Muscle of back (tissue), 13 donors: ENCODE measurements at places on chromosomes 11 and 22. TPM values are rescaled to one million over a fixed set of nuclear protein-coding genes. Genes with fewer than 3 reads are reported as not detected.
A peak's percentile ranks its signal among the peaks of the same experiment; 100 is the strongest.

GRCh38 chr11:57460758-57461749 lies 726 bp downstream of the RTN4RL2 start:
- no peak for DNase-seq

DNA sequence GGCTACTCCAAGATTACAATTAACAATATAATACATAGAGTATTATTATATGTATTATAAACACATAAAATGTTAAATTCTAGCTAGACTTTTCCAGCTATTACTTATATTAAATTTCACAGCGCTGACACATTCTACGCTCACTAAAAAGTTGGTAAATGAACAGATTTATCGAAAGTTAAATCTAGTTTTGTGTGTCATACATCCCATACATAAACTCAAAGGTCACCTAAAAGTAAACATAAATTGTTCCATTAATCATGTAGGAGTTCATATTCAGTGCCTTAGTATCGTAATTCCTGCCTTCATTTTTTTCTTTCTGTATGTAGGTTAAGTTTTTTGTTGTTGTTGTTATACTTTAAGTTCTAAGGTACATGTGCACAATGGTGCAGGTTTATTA lies 10.9 kb downstream of the FNBP4 start:
- DNase-seq: no peak

DNA sequence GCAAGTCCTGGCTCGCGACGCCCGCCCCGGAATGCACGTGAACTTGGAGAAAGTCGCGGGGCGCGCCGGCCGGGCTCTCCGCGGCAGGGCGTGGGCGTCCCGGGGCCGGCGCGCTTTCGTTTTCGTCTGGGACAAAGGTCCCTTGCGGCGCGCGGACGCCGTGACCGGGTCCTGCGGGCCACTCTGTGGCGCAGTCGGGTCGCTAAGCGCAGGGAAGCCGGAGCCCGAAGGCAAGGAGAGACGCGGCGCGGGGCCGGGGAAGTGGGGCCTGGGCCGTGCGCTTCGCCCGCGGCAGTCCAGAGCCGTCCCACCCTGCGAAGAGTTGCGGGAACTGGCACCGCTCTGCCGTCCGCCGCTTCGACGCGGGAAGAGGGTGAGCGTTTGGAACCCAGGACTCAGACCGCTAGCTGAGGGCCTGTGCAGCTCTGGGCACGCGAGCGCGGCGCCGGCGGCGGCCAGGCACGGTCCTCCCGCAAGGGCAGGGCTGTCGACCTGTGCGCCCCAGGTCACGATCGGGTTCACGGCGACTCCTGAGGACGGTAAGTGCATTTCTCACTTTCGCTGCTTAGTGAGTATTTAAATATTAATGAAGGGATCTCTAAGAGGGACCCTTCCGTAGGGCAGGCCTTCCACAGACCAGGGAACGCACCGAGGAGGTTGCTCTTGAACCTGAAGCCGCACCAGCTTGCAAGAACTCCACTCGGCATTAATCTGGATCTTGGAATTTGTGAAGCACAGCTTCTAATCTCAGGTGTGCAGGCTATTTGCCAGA lies 78.0 kb upstream of the PPARA start:
- peak; percentile 55 for DNase-seq

GRCh38 chr22:42773167-42773566 lies 52.5 kb upstream of the A4GALT start:
- no peak for DNase-seq

The CALCA gene
- not detected for polyA plus RNA-seq

- no peak for DNase-seq
These were observed 42.1 kb upstream of the CSNK2A3 start for GRCh38 chr11:11395126-11395525.

DNA sequence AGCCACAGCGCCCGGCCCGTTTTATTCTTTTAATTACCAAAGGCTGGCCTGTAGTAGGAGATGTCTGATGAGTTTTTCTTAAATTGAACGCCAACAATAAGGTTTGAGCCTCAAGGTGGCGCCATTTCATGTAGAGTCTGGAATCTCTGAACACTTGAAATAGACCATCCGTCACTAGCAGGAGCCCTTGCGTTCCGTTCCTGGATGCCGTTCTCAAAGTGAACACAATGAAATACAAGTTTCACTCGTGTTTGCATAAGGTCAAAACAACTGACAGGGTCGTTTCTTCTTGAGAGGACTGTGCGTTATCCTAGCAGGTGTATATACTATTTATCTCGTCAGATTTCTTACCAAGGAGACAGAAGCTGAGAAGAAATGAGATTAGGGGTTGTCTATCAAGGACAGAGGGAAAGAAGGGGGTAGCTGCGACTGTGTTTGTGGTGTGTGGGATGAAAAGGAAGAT lies 18.7 kb upstream of the SCGB1D1 start:
- peak; percentile 66 for DNase-seq

DNA sequence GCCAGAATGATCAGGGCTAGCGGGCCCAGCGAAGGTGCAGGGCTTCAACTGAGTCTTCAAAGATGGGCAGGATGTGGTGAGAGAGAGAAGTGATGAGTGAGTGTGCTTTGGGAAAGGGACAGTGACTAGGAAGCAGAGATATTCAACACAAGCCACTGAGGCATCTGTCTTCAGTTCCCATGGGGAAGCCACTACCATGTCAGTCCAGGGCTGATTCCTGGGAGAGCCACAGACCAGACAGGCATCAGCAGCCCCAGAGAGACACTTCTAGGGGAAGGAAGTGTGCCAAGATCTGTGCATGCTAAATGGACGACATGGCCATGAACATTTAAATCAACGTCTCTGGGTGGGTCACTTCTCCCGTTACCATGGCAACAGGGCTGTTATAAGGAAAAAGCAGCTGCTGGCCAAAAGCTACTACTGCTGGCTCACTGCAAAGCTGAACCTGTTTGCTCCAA lies 28.5 kb downstream of the P4HA3 start:
- DNase-seq: peak; percentile 36

The AGBL2 gene
- 1.6 TPM for polyA plus RNA-seq

DNA sequence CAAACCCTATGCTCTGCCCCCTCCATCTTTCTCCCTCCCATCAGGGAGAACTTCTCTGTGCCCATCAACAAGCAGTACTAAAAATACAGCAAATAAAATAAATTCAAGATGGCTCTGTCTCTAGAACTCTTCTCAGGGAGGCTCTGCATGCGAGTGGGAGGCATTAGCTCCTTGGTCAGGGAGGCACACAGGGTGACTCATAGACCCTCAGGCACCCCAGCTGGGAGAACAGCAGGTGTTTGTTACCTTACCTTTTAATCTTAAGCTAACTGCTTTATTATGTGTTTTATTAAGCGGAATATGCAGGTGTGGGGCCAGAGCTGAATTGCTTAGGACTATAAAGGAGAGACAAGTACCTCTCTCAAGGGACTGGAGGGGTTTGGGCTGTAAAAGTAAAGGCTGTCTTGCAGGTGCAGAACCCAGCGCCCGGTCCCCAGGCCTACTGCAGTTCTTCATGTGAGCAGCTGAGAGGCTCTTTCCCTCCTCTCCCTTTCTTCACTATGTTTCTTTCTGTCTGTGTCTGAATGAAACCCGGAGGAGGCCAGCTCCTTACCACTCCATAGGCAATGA lies 20.8 kb downstream of the CSNK2A3 start:
- no peak for DNase-seq

The MMP13 gene
- polyA plus RNA-seq: not detected

- no peak for DNase-seq
These were observed 3.9 kb upstream of the EHF start for GRCh38 chr11:34616830-34617504.

- no peak for DNase-seq
These were observed 28.3 kb upstream of the SOX10 start for GRCh38 chr22:38012604-38013072.

DNA sequence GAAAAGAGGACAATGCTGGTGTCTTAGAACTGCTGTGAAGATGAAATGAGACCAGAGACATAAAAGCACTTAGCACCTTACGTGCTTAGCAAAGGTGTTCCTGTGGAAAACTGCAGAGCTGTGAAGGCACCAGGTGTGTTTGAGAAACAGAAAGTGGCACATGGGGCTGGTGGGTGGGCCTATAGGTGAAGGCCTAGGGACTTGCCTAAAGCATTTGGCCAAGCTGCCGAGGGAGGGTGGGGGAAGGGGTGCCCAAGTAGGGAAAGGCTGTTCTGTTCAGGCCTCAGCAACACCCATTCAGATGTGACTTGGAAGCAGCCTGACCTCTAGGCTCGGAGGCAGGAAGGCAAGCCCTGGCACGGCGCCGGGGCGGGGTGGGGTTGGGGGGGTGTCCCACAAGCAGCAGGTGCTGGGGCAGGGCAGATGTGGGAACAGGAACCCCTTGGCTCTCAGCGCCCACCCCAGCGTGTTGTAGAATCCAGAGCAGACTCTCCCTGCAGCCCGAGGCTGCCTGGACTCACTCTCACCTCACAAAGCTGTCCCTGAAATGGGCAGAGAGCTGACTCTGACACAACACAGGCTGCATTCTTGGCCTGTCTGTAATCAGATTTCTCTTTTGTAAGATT lies 366.7 kb upstream of the NARS2 start:
- no peak for DNase-seq

The SMTNL1 gene
- polyA plus RNA-seq: 222 TPM

The OR11H1 gene
- not detected for polyA plus RNA-seq

- DNase-seq: no peak
These were observed 370.2 kb upstream of the CHORDC1 start for GRCh38 chr11:90593099-90593498.

GRCh38 chr11:124569697-124570096 lies at the start of gene OR8A1:
TSS of gene OR8A1 (plus strand) at chr11:124569997. CDS start at chr11:124570120, 123 bp downstream.
- no peak for DNase-seq

The MS4A3 gene
- 0.73 TPM for polyA plus RNA-seq

The TRIM49 gene
- not detected for polyA plus RNA-seq

GRCh38 chr11:119085437-119085847 lies 761 bp downstream of the HMBS start:
- DNase-seq: no peak

The SLC5A12 gene
- 0.19 TPM for polyA plus RNA-seq

The APOL5 gene
- 1.6 TPM for polyA plus RNA-seq

The HEPHL1 gene
- polyA plus RNA-seq: 0.04 TPM

- no peak for DNase-seq
These were observed 801.7 kb downstream of the TBC1D22A start for GRCh38 chr22:47564158-47564450.

GRCh38 chr22:42300259-42301076 lies 30.0 kb upstream of the TCF20 start:
- DNase-seq: no peak

The ARVCF gene
- polyA plus RNA-seq: 81.2 TPM

The KIF18A gene
- 6.6 TPM for polyA plus RNA-seq

The NEFH gene
- polyA plus RNA-seq: 3.3 TPM

- DNase-seq: no peak
These were observed 88.8 kb downstream of the AMBRA1 start for GRCh38 chr11:46504817-46505613.

The CLTCL1 gene
- polyA plus RNA-seq: 16.7 TPM

GRCh38 chr22:44608597-44609399 lies 93.2 kb upstream of the PRR5 start:
- no peak for DNase-seq

The MMP27 gene
- not detected for polyA plus RNA-seq

- no peak for DNase-seq
These were observed 192.1 kb downstream of the MN1 start for GRCh38 chr22:27609451-27609888.

GRCh38 chr11:19954899-19955298 lies 205.4 kb downstream of the DBX1 start:
- no peak for DNase-seq

The PSMD13 gene
- polyA plus RNA-seq: 110 TPM

- DNase-seq: no peak
These were observed 67.7 kb downstream of the ARHGAP8 start for GRCh38 chr22:44819966-44820631.

The LRRC32 gene
- polyA plus RNA-seq: 24.9 TPM

DNA sequence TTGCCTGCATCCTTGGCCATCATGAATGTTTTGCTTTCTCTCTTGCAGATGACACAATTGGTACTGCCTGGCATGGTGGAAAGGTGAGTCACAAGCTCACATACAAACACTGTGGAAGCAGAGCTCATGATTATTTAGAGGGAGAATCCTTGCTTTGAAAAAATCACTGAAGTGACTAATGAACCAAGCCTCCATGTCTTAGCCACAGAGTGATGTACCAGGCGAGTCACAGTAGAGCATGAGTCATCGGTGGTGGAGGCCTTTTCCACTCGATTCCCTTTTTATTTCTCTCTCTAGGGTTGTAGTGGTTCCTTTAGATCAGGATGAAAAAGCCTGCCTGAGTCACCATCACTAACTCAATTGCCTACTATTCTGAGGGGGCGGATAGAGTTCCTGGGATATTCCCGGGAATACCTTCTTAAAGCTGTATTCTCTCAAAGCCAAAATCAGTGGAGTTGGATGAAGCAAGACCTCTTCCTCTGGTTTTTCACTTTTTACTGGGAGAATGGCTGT lies 49.6 kb upstream of the ALKBH3 start:
- DNase-seq: no peak

The PARVA gene
- polyA plus RNA-seq: 72.8 TPM

- DNase-seq: no peak
These were observed 23.7 kb downstream of the ADAMTS8 start for GRCh38 chr11:130404727-130405126.

DNA sequence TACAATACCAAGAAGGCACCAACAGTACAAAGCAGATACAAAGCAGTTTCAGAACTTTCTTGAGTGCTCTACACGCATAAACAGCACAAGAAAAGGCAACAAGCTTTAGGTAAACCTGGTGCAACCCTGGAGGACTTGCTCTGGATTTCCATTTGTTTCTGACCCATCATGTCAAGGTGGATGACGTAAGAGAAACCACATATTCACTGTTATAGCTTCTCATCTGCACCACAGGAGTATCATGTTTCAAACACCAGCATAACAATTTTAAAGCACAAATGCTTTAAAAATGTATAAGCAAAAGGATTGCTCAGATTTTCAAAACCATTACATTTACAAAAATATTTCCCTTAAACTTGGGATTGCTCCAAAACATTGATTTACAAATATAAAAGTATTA lies 25.0 kb upstream of the YPEL1 start:
- DNase-seq: peak; percentile 43

DNA sequence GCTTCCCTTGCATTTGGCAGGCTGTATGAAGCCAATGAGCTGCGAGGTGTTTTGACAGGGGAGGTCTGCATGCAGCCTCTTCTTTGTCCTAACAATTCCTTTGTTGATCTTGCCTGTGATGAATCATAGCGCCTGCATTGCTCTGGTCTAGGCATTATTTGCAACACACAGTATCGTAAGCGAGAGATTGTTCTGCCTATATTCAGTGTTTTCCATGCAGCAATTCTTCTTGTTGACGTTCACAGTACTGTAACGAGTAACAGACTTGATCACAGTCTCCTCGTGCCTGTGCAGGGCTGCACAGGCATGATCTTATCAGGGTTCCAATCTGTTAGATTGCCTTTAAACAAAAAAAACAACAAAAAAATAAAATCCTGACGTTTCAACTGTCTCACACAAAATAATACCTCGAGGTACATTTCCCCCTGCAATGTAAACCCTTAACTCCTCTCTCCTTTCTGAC lies 13.9 kb upstream of the ADSL start:
- no peak for DNase-seq

GRCh38 chr22:29478326-29479276 lies 1.4 kb upstream of the NEFH start:
- DNase-seq: no peak

The MRGPRX3 gene
- not detected for polyA plus RNA-seq

The MRGPRF gene
- polyA plus RNA-seq: 27.6 TPM

The YDJC gene
- polyA plus RNA-seq: 3.9 TPM

The SERPING1 gene
- 105 TPM for polyA plus RNA-seq

GRCh38 chr22:24516301-24516737 lies 21.2 kb downstream of the UPB1 start:
- peak; percentile 81 for DNase-seq

The FAM118A gene
- polyA plus RNA-seq: 80.0 TPM

GRCh38 chr11:120098503-120099020 lies 39.4 kb downstream of the TRIM29 start:
- no peak for DNase-seq

GRCh38 chr11:8597182-8597581 lies 3.2 kb upstream of the STK33 start:
- DNase-seq: peak; percentile 41

The LGALS12 gene
- 0.54 TPM for polyA plus RNA-seq

GRCh38 chr22:37484480-37485394 lies 1.4 kb downstream of the MFNG start:
- DNase-seq: no peak
